ENCODE measurements at places on chromosomes 13 and 19. TPM values are rescaled to one million over a fixed set of nuclear protein-coding genes. Genes with fewer than 3 reads are reported as not detected.

- H3K27ac ChIP-seq, result no peak overlapping the region
- no peaks in the 10 kb centered on the region for H3K36me3 ChIP-seq
- no peak overlapping the region for H3K4me3 ChIP-seq
- no peak for DNase-seq
These were observed 462.2 kb downstream of the TSHZ3 start for GRCh38 chr19:30887042-30887441.

GRCh38 chr19:44552324-44552723 is 22.8 kb upstream of the CEACAM20 start:
- DNase-seq, result peak; percentile 70
- H3K4me1 ChIP-seq, result no peaks in the 10 kb centered on the region
- H3K4me3 ChIP-seq, result no peak overlapping the region
- no peaks in the 10 kb centered on the region for H3K36me3 ChIP-seq
- no peak overlapping the region for H3K27ac ChIP-seq

The GRIN2D gene
- total RNA-seq, result 0.45 TPM

- no peak overlapping the region for H3K27ac ChIP-seq
- no peak for DNase-seq
- no peak overlapping the region for H3K4me3 ChIP-seq
- no peaks in the 10 kb centered on the region for H3K4me1 ChIP-seq
These were observed 7.8 kb downstream of the SIGLEC12 start for GRCh38 chr19:51493776-51494175.

GRCh38 chr19:37519890-37520289 is 13.2 kb downstream of the ZNF793 start:
- H3K4me3 ChIP-seq, result no peak overlapping the region
- no peaks in the 10 kb centered on the region for H3K27me3 ChIP-seq
- peaks cover 17% of the 10 kb centered on the region for H3K36me3 ChIP-seq
- no peak for DNase-seq

The KLF2 gene
- total RNA-seq, result not detected

GRCh38 chr13:25738342-25739196 is 313.2 kb downstream of the SHISA2 start:
- no peak overlapping the region for H3K27ac ChIP-seq
- H3K36me3 ChIP-seq, result no peaks in the 10 kb centered on the region
- peaks cover 7% of the 10 kb centered on the region for H3K4me1 ChIP-seq
- H3K4me3 ChIP-seq, result no peak overlapping the region
- no peaks in the 10 kb centered on the region for H3K27me3 ChIP-seq

The NECTIN2 gene
- total RNA-seq, result 210 TPM

The ZNF415 gene
- 20.3 TPM for total RNA-seq

The RFPL4A gene
- total RNA-seq, result not detected

- peaks cover 17% of the 10 kb centered on the region for H3K4me1 ChIP-seq
- H3K27ac ChIP-seq, result no peak overlapping the region
- no peaks in the 10 kb centered on the region for H3K36me3 ChIP-seq
- H3K4me3 ChIP-seq, result no peak overlapping the region
- DNase-seq, result no peak
These were observed 408.2 kb downstream of the TBC1D4 start for GRCh38 chr13:75073786-75074185.

DNA sequence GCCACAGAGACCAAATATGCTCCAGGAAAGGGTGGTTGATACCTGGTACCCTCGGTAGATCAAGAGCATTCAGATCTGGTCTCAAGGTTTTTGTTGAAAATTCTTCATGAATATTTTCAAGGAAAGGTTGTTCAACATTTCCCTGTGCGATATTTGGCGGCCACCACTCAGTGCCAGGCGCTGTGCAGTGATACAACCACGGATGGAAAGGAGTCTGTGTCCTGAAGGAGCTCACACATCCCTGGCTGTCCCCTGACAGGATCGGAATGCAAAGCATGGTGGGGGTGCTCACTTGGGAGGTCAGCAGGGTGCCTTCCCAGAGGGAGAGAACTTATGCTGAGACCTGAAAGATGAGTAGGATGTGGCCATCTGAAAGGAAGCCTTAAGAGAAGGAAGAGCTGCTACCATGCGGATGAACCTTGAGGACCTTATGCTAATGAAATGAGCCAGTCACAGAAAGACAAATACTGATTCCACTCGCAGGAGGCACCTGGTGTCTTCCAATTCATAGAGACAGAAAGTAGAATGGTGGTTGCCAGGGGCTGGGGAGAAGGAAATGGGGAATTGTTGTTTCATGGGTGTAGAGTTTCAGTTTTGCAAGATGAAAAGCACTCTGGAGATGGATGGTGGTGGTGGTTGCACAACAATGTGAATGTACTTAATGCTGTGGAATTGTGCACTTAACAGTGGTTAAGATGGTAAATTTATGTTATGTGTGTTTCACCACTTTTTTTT is 41.6 kb downstream of the HSPH1 start:
- no peaks in the 10 kb centered on the region for H3K27me3 ChIP-seq
- no peak for DNase-seq
- H3K27ac ChIP-seq, result no peak overlapping the region
- H3K4me1 ChIP-seq, result no peaks in the 10 kb centered on the region

- H3K36me3 ChIP-seq, result no peaks in the 10 kb centered on the region
- no peaks in the 10 kb centered on the region for H3K27me3 ChIP-seq
- H3K4me1 ChIP-seq, result peaks cover 3% of the 10 kb centered on the region
- no peak overlapping the region for H3K27ac ChIP-seq
- no peak overlapping the region for H3K4me3 ChIP-seq
These were observed 13.9 kb downstream of the TFDP1 start for GRCh38 chr13:113598481-113598880.

The NUMBL gene
- total RNA-seq, result 6.4 TPM

- no peak overlapping the region for H3K4me3 ChIP-seq
- no peaks in the 10 kb centered on the region for H3K27me3 ChIP-seq
- no peaks in the 10 kb centered on the region for H3K4me1 ChIP-seq
These were observed 33.8 kb upstream of the SGCG start for GRCh38 chr13:23146811-23147625.

- no peak overlapping the region for H3K27ac ChIP-seq
- no peaks in the 10 kb centered on the region for H3K36me3 ChIP-seq
- no peak overlapping the region for H3K4me3 ChIP-seq
- no peaks in the 10 kb centered on the region for H3K27me3 ChIP-seq
These were observed 130.8 kb downstream of the ATP8A2 start for GRCh38 chr13:25502551-25502950.
